ENCODE measurements at places on chromosomes 12 and 14. TPM values are rescaled to one million over a fixed set of nuclear protein-coding genes. Genes with fewer than 3 reads are reported as not detected.

DNA sequence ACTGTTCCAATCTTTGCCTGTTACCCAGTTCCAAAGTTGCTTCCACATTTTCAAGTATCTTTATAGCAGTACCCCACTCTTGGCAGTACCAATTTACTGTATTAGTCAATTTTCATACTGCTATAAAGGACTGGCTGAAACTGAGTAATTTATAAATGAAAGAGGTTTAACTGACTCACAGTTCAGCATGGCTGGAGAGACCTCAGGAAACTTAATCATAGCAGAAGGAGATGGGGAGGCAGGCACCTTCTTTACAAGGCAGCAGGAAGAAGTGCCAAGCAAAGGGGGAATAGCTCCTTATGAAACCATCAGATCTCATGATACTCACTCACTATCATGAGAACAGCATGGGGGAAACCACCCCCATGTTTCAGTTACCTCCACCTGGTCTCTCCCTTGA is 215.0 kb downstream of the SNAPC1 start:
- DNase-seq: peak; percentile 60

DNA sequence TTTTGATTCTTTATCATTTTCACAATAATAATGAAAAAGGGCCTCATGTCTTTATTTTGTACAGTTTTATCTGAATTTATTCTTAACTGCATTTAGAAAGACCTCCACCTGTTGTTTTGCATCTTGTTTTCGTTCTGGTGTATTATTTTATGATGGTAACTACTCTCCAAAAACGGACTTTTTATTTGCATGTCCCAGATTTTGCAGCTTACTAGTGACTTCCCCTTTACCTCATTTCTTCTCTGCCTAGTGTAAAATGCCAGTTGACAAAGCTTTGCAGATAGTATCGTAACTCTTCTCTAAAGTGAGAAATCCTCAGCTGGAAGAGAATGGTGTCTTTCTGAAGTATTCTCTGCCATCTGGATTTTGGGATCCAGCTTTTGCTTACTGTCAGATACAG is 17.2 kb downstream of the PEX5 start:
- DNase-seq: no peak

DNA sequence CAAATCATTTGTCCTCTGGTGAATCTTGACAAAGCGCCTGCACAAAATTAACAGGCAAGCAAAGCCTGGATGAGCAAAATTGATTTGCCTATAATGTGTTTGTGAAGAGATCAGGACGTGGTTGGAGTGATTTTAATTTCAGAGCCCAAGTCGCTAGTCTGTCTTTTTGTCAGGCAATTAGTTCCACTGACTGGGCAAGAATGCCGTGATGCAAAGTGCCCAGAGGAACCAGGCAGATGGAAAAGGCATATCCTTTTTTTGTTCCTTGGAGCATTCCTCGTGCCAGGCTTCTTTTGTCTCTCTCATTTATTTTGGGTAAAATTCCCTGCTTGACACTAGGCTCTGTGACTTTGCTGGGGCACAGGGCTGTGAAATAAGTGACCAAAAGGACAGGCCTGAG is 65.9 kb upstream of the CCDC198 start:
- DNase-seq: no peak

GRCh38 chr14:105340821-105341733 is 26.5 kb downstream of the PACS2 start:
- no peak for DNase-seq

Gene NXPH4
- 6.7 TPM for polyA plus RNA-seq

DNA sequence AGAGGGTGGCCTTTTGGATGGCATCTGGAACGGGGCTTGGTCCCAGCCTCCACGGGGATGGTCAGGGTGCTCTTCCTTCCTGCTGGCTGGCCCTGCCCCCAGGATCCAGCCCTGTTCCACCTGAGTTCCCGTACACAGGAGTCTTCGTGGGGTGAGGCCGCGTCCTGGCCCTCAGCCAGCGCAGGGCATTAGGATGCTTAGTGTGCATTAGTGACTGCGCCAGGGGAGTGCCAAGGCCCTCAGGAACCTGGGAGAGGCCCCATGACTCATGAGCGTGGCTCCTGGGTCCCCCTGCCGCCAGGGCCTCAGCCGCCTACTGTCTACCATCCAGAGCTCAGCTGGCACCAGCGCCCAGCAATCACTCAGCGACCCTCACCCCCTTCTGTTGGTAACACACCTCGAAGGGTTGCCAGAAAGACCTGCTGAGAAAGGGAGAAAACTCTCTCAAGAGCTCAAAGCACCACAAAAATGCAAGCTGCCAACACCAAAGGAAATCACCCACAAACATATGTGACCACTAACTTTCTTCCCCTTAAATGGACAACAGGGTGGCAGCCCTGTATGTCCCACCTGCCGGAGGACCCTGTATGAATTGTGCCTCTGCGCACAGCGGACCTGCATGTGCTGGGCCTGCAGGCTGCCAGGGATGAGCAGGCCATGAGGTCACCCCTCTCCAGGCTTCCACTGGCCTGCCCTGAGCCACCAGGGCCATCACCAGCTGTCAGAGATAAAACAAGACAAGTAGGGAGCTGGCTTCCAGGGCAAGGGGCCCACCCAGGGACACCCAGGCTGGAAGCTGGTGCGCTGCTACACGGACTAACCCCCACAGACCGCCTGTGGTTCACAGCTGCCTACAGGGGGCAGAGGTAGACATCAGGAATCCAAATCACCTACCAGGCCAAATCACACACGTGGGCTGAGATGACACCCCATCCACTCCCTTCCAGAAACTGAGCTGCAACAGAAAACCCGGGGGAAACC is 28.7 kb downstream of the CCDC85C start:
- peak; percentile 41 for DNase-seq

DNA sequence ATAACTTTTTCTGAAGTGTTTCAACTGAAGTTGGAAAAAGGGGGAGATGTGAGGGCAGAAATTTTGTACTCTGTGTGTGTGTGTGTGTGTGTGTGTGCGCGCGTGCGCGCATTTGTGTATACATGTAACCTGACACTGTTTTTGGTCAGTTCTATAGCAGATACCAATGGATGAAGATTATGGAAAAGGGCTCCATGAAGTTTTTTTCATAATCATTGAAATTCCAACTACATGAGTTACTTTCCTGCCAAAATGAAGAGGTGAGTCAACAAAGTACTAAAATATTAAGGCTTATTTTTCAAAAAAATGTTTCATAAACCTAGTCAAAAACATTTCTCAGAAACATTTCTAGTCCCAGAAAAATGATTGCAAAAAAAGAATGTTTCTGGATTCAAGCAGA is 25.7 kb upstream of the CERS5 start:
- DNase-seq: peak; percentile 64

GRCh38 chr14:99907761-99908652 is 114.8 kb downstream of the EML1 start:
- no peak for DNase-seq

Gene ESR2
- polyA plus RNA-seq: not detected

DNA sequence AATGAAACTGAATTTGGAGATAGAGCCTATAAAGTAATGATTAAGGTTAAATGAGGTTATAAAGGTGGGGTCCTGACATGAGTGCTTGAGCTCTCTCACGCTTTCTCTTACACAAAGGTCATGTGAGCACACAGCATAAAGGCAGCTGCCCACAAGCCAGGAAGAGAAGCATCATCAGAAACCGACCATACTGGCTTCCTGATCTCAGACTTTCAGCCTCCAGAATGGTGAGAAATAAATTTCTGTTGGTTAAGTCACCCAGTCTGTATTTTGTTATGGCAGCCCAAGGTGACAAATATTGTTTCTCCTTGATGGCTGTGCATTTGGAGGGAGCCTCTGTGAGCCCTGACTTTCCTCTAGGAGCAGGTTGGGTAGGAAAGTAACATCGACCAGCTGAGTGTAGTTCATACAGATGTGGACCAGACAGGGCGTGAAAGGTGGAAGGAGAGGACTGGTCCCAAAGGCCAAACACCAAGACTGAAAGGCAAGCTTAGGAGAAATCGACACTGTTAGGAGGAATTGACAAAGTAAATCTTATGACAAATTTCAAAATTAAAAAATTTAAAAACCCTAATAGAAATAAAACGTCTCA is 97.6 kb upstream of the SLC38A2 start:
- no peak for DNase-seq

Gene LMO3
- polyA plus RNA-seq: 0.38 TPM

- DNase-seq: no peak
Observed at GRCh38 chr14:54809767-54810166, 92.9 kb downstream of the GCH1 start.

GRCh38 chr12:22856178-22856577 is 231.2 kb downstream of the ETNK1 start:
- DNase-seq: peak; percentile 57

- no peak for DNase-seq
Observed at GRCh38 chr14:96905825-96906224, 108.6 kb downstream of the VRK1 start.

DNA sequence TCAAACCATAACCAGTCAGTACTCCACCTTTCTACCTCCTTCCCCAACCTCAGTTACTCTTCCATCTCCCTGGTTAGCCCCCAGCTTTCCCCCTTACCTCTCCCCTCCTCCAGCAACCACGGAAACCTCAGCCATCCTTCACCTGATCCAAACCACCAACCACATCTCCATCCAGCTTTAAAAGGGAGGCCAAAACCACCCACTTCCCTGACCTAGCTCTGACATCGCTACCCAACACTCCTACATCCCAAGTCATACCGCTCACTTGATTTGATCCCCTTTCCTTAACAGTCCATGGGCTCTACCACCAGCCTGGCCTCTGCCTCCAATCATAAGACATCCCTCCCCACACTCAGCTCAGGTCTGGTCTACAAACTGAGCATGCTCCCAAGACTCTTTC is 1.5 kb downstream of the RAB35 start:
- DNase-seq: no peak

DNA sequence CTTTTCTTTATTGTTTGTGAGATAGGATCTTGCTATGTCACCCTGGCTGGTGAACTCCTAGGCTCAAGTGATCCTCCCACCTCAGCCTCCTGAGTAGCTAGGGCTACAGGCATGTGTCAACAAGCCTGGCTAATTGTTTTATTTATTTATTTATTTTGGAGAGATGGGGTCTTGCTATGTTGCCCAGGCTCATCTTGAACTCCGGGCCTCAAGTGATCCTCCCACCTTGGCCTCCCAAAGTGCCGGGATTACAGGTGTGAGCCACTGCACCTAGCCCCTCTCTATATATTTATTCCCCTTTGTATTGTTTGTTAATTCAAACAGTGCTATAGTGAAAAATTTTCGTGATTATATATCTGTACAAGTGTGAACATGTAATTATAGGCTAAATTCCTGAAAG is 123.3 kb downstream of the DAAM1 start:
- DNase-seq: no peak

Gene SIX1
- polyA plus RNA-seq: 12.6 TPM

DNA sequence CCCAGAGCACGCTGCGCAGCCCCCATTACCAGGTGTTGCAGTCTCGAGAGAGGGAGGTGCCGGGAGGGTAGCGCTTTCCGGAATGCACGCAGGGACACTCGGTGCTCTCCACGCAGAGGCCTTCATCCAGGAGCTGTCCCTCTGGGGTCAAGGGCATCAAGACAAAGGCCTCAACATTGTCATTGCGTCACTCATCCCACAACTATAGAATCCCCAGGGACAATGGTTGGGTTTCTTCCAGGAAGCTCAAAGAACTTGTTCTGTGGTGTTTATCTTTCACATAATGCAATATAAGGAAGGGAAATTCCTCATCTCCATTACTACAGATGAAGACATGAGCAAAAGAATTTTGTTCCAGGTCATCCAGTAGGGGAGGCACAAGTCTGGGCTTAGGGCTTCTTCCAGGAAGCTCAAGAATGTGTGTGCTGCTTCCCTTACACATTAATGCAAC is 52.1 kb downstream of the VWF start:
- peak; percentile 51 for DNase-seq

DNA sequence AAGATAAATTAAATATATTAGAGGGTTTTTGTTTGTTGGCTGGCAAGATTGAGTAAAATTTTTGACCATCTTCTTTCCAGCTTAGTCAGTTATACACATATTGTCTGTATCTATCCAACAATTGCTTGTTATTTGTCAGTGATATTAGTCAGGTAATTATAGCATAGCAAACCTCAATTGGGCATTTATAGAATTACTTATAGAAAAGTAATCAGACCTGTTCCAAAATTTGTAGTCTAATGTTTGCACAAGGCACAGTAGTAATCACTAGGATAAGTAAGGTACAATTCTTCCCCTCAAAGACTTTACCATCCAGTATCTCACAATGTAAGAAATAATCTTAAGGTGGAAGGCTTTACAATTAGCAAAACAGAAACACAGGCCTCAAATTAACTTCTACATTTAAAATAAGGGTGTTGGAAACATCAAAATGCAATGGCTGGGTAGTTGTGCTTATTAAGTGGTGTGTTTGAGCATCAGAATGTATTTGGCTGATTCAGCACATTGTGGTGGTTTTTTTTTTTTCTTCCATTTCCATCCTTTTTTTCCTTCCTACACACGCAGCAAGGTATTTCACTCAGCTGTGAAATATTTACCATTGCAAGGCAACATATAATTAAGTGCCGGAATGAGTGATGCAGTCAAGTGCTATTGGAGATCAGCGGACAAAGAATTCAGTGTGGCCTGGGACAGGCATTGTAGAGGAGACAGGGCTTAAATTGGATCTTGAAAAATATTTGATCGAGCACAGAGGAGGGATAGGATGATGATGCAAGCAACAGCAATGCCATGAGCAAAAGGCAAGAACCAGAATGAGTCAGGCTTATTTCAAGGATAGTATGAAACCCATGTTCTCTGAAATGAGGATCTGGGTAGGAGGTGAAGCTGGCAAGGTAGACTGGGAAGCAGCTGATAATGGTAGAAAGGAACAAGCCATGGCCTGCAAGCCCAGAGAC is 178.2 kb downstream of the AKAP6 start:
- DNase-seq: peak; percentile 93

GRCh38 chr14:61174987-61175386 is 106.2 kb downstream of the TMEM30B start:
- peak; percentile 69 for DNase-seq

- no peak for DNase-seq
Observed at GRCh38 chr14:104169005-104169698, 30.8 kb downstream of the KIF26A start.

GRCh38 chr12:125079648-125080645 is 14.7 kb downstream of the AACS start:
- peak; percentile 92 for DNase-seq

GRCh38 chr12:38601949-38602348 is 285.4 kb downstream of the ALG10B start:
- no peak for DNase-seq

Gene ARHGAP9
- 0.48 TPM for polyA plus RNA-seq

- DNase-seq: peak; percentile 1
Observed at GRCh38 chr14:66288511-66288910, 197.7 kb upstream of the CCDC196 start.

Gene TGM1
- not detected for polyA plus RNA-seq

DNA sequence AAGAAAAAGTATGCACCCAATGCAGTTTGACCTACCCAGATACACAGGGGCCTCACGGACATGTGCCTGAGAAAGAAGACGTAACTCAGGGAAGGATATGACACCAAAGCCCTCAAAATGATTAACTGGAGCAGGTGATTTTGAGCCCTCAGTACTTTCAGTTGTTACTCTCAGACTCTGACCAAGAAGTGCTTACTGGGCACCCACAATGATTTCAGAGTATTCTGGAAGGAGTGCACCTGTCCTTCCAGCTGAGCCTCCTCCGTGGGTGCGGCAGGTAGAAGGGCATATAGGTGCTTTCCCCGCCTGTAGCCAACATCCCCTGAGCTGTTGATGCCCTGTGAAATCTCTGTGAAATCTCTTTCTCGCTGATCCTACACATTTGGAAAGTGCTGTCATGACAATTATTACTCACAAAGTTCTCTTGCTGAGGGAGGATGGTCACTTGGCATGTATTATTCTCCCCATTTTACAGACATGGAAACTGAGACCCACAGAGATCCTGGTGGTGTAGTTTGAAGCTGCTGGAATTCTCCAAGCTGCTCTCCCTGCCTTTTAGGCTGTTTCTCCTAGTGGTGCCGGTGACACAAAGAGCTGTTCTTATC is 154.3 kb upstream of the CCND2 start:
- DNase-seq: no peak

- no peak for DNase-seq
Observed at GRCh38 chr14:104139460-104140212, 1.2 kb downstream of the KIF26A start.

All from GM23248 (cell line).